ENCODE measurements at places on chromosomes 11 and 22.

DNA sequence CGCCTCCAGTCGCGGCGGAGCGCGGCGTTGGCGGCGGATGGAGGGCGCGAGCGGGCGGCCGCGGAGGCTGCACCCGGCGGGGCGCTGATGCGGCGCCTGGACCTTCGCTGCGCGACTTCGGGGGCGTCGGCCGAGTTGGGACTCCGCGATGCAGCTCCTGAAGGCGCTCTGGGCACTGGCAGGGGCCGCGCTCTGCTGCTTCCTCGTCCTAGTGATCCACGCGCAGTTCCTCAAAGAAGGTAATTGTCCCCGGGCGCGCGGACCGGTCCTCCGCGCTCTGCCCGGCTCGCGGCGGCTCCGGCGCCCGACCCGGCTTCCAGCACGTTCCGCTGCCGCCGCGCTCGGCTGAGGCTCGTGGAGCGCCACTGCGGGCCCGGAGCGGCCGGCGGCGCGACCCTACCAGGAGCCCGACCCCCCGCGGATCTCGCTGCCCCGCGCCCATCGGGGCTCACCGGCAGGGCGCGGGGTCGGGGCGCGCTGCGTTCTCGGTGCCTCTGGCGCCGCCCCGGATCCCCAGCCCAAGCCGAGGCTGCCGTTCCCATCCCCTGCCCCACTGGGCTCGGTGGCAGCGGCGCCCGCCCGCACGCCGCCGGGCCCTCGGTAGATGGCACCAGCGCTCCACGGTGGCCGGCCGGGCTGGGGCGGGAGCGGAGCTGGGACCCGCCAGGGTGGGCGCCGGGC, 1251.2 kb downstream of the BRD1 start:
- DNase-seq = no peak

DNA sequence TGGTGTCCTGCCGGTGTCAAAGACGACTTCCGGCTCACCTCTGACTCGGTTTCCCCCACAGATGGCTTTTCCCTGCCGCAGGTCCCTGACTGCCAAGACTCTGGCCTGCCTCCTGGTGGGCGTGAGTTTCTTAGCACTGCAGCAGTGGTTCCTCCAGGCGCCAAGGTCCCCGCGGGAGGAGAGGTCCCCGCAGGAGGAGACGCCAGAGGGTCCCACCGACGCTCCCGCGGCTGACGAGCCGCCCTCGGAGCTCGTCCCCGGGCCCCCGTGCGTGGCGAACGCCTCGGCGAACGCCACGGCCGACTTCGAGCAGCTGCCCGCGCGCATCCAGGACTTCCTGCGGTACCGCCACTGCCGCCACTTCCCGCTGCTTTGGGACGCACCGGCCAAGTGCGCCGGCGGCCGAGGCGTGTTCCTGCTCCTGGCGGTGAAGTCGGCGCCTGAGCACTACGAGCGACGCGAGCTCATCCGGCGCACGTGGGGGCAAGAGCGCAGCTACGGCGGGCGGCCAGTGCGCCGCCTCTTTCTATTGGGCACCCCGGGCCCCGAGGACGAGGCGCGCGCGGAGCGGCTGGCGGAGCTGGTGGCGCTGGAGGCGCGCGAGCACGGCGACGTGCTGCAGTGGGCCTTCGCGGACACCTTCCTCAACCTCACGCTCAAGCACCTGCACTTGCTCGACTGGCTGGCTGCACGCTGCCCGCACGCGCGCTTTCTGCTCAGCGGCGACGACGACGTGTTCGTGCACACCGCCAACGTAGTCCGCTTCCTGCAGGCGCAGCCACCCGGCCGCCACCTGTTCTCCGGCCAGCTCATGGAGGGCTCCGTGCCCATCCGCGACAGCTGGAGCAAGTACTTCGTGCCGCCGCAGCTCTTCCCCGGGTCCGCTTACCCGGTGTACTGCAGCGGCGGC, 5.5 kb downstream of the B3GNT6 start:
- peak; percentile 70 for DNase-seq

DNA sequence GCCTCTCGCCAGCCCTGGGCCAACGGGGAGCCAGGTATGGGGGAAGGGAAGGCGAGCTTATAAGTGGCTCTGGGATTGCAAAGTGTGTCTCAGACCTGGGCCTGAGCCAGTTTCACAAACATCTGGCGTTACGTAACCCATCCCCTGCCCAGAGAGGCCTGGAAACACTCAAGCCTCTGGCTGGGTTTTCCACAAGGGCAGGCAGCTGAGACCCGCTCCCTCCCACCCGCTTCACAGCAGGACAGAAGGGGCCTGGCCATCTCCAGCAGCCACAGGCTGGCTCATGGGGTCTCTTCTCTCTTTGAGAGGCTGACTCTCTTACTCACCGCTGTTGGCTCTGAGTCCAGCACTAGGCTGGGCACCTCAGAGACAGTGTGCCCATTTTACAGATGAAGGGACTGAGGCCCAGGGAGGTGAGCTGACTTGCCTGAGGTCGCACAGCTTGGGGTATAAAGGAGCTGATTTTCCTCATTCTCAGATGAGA, 44.5 kb downstream of the TRIOBP start:
- DNase-seq = peak; percentile 85

GRCh38 chr11:2998073-2998850, 6.1 kb upstream of the NAP1L4 start:
- DNase-seq = no peak
